Natural killer cell (primary cell): ENCODE measurements at places on chromosomes 3 and 15.
A peak's percentile ranks its signal among the peaks of the same experiment; 100 is the strongest.

DNA sequence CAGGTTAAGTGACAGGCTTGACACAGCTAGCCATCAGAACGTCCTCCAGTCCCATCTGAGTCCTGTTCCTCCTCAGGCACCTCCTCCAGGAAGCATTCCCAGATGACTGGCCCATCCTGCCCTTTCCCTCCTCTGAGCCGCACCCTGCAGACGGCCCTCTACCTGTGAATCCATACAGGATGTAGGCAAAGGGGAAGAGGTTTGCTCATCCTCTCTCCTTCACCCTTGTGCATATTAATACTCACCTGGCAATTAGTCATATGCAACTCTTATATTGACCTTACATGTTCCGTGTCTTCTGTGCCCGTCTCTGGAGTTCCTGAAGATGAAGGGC is 61.9 kb downstream of the SMAD3 start:
- DNase-seq: no peak

DNA sequence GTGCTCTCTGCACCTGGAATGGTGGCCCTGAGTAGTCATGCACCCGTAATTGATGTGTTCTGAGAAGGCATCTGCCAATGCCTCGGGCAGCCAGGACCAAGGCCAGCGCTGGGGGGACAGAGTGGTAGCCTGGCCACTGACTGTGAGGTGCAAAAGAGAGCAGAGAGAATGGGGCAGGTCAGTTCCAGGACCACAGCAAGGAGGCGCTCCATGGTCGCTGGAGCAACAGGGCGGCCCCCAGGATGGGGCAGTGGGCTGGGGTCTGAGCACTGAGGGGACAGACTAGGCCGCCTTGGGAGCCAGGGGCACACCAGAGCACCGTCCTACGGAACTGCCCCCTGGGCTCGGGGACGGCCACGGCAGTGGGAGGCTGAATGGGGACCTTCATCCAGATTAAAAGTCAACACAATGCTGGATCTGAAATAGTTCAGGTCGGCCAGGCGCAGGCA is 48.3 kb upstream of the IQSEC1 start:
- DNase-seq: no peak

- DNase-seq: no peak
Observed at GRCh38 chr3:51340013-51340829, 44.9 kb upstream of the MANF start.

- DNase-seq: no peak
Observed at GRCh38 chr3:50724831-50725230, 50.1 kb downstream of the DOCK3 start.

GRCh38 chr15:27824841-27825422 is 274.2 kb downstream of the OCA2 start:
- DNase-seq: no peak

- DNase-seq: no peak
Observed at GRCh38 chr3:20326541-20326940, 140.5 kb upstream of the SGO1 start.

DNA sequence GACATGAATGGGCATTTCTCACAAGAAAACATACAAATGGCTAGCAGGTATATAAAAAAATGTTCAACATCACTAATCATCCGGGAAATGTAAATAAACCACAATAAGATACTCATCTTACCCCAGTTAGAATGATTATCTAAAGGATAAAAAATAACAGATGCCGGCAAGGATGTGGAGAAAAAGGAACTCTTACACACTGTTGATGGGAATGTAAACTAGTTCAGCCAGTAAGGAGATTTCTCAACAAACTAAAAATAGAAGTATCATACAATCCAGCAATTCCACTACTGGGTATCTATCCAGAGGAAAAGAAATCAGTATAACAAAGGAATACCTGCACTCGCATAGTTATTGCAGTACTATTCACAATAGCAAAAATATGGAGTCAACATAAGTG is 124.2 kb downstream of the SATB1 start:
- no peak for DNase-seq

DNA sequence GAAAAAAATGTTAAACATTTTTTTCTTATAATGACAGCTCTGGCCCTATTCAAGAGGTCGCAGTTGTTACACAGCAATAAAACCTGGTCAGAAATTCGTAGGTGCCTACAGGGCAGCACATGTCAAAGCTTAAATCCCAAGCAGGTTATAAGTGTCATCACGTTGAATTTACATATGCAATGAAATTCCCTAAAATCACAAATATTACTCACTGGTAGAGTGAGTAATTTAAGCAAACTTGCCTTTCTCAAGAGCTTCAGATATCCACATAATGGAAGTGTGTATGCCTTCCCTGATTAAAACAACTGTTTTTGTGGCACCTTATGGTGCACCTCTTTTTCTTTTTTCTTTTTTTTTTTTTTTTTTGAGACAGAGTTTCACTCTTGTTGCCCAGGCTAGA is 90.7 kb upstream of the FNDC3B start:
- DNase-seq: no peak

DNA sequence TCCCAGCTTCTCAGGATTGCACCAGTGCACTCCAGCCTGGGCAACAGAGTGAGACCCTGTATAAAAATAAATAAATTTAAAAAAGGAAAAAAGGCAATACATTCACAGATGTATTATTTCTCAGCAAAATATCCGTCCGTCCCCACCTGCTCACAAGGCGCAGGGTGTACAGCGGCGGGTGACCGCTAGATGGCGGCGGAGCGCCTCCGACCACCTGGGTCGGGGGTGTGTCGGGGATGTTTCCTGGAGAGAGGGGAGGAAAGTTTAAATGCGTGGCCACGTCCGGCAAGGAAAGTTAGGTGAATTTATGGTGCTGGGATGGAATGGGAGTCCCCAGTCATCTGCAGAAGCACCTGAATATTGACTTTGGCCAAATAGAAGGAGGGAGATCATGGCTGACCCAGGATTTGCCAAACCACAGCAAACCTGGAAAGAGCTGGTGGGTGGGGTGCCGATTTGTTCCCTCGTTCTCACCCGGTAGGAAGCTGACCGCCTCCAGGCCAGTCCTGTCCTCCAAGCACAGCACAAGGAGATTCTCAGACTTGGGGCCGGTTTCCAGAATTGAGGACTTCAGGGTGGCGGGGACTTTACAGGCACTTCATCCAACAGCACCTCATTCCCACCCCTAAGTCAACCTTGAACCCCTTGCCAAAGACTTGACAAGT is 88.3 kb downstream of the TMEM266 start:
- DNase-seq: peak; percentile 55

DNA sequence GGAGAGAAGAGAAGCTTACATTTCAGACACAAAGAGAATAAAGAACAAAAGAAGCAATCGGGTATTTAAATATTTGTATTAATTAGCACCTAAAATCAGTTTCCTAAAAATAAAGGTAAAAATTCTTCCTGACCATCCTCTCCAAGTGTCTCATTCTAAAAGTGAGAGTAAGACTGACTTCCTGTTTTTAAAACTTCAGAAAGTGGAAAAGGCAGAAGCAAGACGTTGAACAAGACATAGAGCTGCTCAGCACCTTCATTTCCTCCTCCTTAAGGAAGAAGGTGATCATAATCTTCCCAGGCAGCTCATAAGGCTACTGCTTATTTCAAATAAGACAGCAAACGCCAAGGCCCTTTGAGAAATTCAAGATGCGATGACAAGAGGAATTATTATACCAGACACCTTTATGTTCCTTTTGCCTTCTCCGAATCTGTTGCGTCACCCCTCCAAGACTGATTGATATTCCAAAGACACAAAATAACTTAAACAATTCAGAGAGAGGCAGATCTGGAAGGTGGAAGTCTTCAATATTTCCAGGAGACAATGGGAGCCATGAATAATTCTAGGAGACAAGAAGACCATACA is 238.8 kb upstream of the TLE3 start:
- no peak for DNase-seq

- DNase-seq: no peak
Observed at GRCh38 chr3:36201546-36201945, 178.8 kb upstream of the STAC start.

DNA sequence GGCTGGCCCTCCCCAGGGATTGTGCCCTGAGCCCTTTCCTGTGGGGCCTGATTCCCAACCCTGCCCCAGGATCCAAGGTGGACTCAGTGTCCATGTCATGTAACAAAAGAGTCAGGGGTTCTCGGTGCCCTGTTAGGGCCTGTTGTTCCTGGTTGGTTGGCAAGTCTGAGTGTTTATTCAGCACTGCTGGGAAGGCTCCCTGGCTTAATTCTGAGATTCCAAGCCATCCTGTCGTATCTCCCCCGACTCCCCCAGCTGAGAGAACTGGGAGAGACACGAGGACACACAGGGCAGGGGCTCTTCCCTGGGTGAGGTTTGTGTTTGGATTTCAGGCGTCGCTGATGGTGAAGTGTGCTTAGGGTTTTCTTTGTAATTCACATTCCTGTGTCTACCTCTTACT is 78.3 kb downstream of the EEFSEC start:
- DNase-seq: no peak

GRCh38 chr3:74387111-74387735 is 227.2 kb downstream of the CNTN3 start:
- DNase-seq: no peak
